Psoas muscle (tissue), 8 donors: ENCODE measurements at places on chromosomes 5 and 9. TPM values are rescaled to one million over a fixed set of nuclear protein-coding genes. Genes with fewer than 3 reads are reported as not detected.

- peak; percentile 72 for DNase-seq
These were observed 71.3 kb downstream of the COL5A1 start for GRCh38 chr9:134712926-134713325.

The PCDHGA4 gene
- total RNA-seq, result 0.84 TPM

DNA sequence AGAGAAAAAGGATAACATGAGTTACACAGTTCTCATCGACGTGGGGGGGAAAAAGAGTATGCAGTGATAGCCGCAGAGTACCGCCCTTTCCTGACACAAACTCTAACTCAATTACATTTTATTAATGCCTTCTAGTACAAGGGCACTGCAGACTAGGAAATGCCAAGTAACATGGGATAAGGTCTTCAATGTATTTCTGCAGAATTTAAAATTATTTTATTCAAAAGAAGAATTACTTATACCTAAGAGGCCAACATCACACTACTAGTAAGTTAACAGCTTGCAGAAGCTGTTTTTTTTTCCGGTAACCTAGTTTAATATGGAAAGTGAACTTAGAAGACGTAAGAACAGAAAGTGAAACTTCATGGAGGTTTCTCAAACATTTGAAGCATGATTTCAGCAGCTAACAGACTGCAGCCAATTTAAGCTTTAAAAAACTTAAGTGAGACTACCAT is 3.9 kb downstream of the SETX start:
- DNase-seq, result no peak

DNA sequence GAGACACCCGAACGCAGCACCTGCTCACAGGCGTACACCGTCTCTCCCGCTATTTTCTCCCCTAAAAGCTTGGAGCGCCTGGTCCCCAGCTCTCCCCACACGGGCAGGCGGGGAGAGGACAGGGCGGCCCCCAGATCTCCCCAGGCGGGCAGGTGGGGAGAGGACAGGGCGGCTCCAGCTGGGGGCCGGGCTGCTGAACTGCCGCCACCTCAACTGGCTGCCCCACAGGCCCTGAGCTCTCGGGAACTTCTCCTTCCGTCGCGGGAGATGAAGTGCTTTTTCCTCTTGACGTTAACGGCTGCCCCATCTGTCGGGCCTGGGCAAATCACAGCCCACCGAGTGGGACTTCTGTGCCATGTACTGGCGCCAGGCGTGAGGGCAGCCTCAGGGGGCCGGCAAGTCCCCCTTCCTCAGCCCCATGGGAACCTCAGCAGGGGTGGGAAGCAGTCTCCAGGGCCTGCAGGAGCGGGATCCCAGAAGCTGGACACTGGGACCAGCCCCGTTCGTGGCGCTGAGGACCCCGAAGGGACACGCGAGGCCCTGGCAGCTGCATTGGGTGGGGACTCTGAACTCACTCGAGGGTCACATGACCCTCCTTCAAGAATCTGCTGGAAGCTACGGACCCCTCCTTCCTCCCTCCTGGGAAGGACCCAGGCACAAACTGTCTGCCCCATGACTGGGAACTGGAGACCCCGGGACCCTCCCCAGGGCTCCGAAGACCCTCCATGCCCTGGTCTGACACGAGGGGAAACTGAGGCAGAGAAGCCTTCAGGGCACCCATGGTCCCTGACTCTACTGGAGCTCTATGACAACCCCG is 5.7 kb upstream of the EGFL7 start:
- DNase-seq, result peak; percentile 60

GRCh38 chr9:69573651-69574050 is 98.5 kb downstream of the APBA1 start:
- no peak for DNase-seq

The CARD9 gene
- total RNA-seq, result 1.1 TPM

GRCh38 chr5:138226910-138227309 is 13.8 kb upstream of the CDC23 start:
- no peak for DNase-seq

DNA sequence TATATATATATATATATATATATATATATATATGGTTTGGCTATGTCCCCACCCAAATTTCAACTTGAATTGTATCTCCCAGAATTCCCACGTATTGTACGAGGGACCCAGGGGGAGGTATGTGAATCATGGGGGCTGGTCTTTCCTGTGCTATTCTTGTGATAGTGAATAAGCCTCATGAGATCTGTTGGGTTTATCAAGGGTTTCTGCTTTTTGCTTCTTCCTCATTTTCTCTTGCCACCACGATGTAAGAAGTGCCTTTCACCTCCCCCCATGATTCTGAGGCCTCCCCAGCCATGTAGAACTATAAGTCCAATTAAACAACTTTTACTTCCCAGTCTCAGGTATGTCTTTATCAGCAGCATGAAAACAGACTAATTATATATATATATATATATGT is 52.3 kb upstream of the ADAMTS2 start:
- no peak for DNase-seq

GRCh38 chr5:168962306-168962705 is 338.6 kb downstream of the SLIT3 start:
- no peak for DNase-seq

The CLIC3 gene
- not detected for total RNA-seq

DNA sequence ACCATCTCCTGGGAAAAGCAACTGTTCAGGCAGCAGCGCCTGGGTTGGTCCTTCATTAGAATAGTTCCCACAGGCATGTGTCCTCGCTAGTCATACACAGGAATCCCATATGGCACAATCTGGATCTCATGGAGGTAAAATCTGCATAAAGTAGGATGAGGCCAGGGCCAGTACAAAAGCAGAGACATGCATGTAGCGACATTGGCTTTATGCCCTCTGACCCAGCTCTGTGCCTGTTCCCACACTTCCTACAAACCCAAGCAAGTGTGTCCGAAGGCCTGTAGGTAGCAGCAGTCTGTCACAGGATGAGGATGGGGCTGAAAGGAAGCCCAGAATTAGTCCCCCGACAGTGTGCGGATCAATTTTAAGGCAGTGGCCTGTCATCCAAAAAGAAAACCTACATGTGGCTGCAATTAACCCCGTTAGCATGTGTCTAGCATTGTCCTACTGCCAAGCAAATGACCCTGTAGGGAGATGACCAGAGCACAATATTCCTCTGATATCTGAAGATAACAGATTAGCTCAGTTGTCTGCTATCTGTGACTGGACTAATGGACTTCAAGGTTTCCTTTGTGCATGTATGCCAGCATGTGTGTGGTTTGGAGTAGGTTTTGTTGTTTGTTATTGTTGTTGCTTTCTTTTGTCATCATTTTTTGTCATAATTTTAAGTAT is 178.8 kb downstream of the TMEM161B start:
- no peak for DNase-seq

DNA sequence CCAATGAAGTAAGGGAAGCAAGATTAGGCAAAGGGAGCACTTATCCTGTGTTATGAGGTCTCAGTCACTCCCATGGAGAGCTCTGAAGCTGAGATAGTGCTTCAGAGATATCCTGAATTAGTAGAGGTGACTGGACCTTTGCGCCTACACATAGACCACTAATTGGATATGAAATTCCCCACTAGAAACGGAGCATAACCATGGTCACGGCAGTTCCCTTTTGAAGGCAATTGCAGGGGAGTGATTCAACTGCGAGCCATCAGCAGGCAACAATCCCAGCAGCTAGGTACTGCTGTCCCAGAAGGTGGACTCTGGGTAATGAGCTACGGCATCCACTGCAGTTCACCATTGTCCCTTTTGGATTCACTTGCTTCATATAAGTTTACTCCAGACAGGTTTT is 267.7 kb upstream of the RASA1 start:
- DNase-seq, result no peak

The ZFP2 gene
- 1.6 TPM for total RNA-seq

The EQTN gene
- not detected for total RNA-seq

DNA sequence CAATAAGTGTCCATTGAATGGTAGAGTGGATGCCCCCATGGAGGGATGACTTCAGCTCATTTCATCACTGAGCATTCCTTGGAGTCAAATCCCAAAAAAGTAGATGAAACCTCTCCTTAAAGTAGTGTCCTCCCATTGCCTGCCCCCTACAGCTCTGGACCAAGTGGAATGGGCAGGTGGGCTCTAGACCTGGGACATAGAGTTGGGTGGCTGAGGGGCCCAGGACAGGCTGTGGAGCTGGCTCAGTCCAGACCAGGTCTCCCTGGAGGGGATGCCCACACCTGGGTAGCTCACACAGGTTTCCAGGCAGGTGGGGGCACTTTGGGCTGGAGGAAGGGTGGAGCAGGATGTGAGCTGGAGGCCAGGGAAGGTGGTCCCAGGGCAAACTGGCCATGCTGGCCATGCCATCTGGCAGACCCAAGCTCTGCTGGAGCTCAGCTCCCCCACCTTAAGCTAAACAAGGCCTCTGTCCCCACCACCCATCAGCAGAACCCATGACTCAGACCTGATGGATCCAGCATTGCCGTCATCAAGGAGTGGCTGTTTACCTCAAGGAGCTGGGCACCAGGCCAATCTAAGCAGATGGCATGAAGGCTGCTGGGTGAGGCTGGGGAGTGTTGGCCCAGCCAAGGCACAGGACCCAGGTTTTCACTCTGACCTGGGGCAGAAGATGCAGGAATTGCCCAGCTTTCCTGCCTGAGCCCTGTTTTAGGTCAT is 6.2 kb upstream of the SPINK4 start:
- no peak for DNase-seq

DNA sequence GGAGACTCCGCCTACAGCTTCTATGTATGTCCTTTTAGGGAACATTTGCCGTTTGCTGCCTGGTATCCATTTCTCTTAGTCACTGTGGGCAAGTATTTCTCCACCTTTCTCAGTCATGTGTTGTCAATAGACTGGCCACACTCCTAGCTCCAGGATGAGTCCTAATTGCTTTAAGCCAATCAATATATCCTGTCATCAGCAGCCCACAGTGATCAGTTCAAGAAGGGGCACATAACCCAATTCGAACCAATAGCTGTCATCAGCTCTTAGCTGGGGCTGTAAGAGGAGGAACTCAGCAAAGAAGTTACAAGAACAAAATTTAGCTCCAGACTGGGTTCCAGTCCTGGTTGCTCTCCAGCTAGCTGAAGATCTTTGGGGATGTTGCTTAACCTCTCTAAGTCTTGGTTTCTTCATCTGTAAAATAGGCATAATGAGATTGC is 70.7 kb upstream of the MAN2A1 start:
- no peak for DNase-seq

- DNase-seq, result no peak
These were observed at the start of gene CANX for GRCh38 chr5:179698935-179699615. CANX (plus strand) TSS chr5:179698967; CDS start chr5:179705682, 6,715 bp downstream.

- no peak for DNase-seq
These were observed 252.7 kb upstream of the GRIA1 start for GRCh38 chr5:153237671-153238332.

GRCh38 chr9:27351438-27351837 is 54.5 kb upstream of the EQTN start:
- peak; percentile 68 for DNase-seq

The EIF4EBP3 gene
- total RNA-seq, result 31.7 TPM

DNA sequence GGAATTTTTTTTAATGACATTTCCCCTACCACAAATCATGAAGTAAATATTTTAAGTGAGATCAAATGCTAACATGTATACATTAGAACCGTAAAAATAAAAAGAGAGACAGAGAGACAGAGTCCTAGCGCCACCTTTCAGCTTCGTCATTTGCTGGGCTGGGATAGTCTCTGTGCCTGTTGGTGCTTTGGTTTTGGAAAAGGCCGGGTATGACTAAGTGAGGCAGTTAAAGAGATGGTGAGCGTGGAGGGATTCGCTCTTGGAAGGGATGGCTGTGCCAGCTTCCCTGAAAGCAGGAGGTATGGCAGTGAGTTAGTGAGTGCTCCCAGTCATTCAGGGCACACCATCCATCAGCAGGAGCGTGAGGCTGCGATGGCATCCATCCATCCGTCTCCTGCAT is 729.6 kb upstream of the WWC1 start:
- no peak for DNase-seq

DNA sequence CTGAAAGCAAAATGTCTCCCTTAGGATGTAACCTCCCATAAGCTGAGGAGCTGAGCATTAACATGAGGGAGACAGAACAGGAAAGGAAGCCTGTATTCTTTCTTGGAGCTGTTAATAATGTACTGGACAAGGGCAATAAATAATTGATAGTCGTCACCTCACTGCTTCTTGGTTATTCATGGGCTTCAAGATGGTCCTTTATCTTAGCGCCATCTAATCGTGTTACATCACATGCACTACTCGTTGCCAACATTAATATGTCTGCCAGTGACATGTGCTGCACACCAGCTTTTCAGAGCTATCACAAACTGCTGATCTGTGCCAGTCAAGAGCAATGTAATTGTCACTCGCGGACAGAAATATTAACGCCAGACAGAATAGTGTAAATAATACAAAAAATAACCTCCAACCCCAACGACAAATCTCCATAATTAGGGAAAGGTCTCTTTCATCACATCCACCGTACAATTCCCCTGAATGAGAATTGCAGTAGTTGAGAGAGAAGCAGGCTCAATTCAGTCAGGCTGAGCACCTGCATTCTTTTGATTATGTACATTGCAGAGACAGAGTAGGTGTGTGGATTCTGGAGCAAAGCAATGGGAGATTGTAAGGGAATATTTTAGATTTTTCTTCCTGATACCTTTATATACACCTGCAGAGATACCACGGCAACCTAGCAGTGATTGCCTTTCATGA is 267.1 kb downstream of the SPATA31D1 start:
- no peak for DNase-seq

GRCh38 chr5:107470295-107470582 is 200.5 kb downstream of the EFNA5 start:
- DNase-seq, result no peak
